ENCODE measurements at places on chromosomes 6 and 20.

DNA sequence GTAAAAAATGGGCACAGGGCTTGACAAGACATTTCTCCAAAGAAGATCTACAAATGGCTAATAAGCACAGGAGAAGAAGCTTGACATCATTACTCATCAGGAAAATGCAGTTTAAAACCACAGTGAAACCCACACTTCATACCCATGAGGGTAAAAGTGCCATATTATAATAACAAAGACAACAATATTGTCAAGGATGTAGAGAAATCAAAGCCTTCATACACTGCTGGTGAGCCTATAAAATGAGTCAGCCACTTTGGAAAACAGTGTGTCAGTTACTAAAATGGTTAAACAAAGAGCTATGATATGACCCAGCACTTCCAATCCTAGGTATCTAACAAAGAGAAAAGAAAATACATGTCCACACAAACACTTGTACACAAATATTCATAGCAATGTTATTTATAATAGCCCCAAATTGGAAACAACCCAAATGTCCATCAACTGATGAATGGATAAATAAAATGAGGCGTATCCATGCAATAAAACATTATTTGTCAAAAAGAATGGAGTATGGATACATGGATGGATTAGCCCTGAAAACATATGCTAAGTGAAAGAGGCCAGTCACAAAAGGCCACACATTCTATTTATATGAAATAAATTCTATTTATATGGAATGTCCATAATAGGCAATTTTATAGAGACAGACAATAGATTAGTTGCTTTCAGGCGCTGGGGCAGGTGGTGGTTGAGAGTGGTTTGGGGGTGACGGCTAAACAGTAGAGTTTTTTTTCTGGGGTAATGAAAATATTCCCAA lies 11.5 kb upstream of the IL20RA start:
- no peak for DNase-seq

DNA sequence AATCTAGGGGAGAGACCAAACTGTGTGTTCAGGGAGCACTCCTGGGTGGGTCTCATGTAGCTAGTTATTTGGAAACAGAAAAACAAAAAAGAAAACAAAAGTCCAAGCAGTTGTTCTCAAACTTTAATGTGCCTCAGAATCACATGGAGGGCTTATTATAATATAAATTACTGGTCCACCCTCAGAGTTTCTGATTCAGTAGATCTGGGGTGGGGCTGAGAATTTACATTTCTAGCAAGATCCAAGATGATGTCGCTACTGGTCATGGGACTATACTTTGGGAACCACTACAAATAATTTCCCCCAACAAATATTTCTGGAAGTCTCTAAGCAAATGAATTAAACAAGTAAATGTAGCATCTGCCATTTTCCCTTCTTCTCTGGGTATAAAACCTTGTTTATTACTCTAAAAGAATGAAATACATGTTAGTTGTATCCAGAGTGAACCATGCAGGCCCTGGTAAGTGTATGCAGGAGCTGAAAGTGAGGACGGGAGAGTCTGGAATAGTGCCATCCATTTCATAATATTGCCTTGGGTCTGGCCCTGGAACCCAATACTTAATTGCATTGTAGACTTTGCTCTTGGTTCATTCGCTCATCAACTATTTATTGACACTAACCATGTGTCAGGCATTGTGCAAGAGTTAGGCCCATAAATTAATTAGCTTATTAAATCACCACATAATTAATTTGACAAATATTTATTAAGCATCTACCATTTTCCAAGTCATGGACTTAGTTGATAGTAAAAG lies 490.8 kb downstream of the EPM2A start:
- DNase-seq, result no peak

DNA sequence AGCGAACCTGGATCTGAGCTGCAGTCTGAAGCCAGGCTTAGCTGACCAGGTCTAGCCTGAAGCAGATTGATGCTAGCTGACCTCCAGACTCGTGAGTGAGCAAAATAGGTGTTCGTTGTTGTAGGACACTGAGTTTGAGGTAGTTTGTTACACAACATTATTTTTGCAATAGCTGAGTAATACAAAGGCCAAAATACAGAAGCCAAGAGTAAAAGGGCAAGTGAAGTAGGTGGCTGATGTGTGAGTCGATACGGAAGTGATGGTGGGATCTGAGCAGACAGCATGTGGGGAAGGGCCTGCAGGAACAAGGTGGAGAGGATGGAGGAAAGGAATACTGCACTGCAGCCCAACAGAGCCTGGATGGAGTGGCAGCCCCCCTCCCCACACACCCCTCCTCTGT lies 8.5 kb upstream of the SPATS1 start:
- no peak for DNase-seq

DNA sequence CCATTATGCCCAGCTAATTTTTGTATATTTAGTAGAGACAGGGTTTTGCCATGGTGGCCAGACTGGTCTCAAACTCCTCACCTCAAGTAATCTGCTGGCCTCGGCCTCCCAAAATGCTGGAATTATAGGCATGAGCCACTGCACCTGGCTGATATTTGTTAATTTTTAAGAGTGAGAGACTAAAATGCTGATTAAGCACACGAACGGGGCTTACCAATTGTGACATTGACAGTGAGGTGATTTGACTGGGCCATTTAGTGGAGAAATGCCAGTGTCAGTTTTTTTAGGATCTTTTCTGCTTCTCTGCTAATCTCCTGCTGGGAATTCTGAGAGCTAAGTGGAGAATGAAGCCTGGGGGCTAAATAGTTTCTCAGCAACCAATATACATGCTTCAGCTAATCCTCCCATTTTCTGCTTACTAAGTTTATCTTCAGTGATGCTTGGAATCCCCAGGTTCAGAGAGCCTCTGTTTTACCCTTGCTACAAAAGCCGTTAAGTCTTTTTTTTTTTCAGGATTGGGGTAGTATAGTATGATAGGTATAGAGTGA lies 9.8 kb upstream of the DEFB123 start:
- no peak for DNase-seq

- DNase-seq, result no peak
Observed at GRCh38 chr6:146545581-146545980, 1.9 kb downstream of the RAB32 start.

DNA sequence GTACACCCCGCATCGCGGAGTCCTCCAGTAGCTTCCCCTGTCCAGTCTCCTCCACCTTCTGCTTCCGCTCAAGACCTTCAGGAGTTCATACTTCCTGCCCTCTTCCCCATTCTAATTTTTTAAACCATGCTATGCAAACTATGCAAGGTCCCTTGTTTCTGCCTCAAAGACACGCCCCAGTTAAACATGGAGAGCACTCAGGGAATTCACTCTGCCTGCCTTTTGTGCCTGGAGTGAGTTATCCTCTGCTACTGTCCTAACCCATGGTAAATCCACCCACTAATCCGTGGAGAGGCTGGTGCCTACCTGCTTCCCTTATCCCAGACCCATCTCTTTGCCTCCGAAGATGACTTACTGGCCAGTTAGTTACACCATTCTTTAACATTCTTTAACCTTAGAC lies 473.7 kb upstream of the JARID2 start:
- DNase-seq, result no peak

- no peak for DNase-seq
Observed at GRCh38 chr6:105493736-105494135, 90.9 kb upstream of the PREP start.

DNA sequence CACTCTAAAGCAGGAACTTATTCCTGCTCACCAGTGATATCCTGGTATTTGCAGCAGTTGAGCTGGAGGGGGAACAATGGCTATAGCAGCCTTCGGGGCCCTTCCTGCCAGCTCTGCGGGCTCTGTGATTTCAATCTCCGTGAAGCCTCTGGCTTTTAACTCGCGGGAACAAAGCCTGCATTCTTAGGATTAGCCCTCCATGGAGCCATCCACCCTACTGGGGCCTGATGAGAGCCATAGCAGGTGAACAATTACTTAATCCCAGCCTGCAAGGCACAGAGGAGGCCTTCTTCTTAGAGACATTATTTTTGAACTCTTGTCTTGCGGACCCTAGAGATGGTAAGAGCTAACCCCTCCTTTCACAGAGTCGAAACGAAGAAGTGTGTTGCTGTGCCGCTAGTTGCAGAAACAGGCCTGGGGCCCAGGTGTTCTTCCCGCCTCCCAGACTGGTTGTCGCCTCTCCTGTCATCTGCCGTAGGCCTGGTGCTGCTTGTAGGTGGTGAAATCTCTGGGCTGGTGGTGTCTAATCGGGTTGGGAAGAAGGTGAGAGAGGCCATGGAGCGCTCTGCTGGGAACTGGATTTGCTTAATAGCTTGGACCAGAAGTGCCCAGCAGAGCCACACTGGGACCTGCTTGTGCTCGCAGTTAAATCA lies 9.7 kb downstream of the GHRH start:
- DNase-seq, result no peak

GRCh38 chr6:142984386-142984785 lies 39.4 kb upstream of the HIVEP2 start:
- peak; percentile 18 for DNase-seq

DNA sequence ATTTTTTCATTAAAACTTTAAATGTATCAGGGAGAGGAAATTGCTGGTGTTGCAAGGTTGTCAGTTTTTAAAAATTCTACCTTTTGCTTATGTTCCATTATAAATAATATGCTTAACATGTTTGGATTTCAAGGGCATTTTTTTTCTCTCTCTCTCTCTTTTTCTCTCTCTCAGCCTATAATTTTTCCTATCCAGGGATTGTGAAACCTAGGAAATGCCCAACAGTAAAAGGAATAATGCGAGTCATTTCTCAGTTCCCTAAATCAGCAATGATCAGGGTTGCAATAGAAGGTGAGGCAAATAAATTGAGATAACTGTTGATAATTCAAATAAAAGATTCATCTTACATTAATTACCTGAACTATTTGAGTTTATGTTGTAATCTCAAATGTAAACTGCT lies 53.2 kb upstream of the IFNGR1 start:
- no peak for DNase-seq

DNA sequence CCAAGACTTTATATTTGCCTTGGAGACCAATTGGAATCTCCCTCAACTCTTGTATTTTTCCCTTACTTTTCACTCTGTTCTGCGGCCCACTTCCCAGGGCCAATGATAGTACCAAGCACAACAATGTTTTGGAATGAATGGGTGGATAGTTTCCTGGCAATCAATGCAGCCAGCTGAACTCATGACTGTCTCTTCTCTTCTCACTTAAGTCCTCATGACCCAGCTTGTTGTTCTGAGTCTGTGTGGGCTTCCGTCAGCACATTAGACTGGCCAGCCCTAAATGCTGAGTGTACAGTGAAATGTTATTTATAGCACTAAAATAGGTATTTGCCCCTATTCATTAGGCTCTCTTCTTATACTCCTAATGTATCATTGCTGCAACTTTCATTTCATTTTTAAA lies 5.6 kb upstream of the MBOAT1 start:
- DNase-seq, result no peak

DNA sequence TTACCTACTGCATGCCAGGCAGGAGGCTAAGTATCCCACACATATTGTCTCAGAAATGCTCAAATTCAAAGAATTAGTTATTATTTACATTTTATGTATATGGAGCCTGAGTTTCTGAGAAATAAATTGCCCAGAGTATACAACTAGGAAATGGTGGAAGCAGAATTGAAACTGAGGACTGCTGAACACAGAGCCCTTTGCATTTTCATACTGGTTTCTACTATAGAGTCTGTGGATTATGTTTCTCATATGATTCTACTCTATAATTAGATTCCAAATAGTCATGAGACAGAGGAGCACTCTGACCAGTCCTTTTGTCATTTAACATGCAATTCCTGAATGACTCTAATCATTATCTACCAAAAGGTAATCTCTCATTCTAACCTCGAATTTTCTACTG lies 254.3 kb downstream of the LMBRD1 start:
- DNase-seq, result no peak

GRCh38 chr6:137271245-137272183 lies 52.3 kb upstream of the IFNGR1 start:
- DNase-seq, result no peak

DNA sequence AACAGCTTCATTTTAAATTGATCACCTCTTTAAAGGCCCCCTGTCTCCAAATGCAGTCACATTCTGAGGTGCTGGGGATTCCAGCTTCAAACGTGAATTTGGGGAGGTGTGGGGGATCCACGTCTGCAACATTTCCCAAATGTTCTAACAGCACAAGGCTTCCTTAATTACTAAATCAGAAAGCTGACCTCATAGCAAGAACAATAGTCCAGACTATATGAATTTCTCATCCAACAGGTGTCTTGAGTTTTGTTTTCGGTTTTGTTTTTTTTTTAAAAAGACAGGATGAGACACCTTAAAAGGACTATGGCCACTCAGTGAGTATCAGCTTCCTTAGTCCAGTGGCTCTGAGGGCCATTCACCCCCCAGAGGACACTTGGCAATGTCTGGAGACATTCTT lies 11.5 kb downstream of the ATP9A start:
- no peak for DNase-seq

GRCh38 chr6:56143796-56144195 lies 103.6 kb downstream of the COL21A1 start:
- DNase-seq, result no peak

DNA sequence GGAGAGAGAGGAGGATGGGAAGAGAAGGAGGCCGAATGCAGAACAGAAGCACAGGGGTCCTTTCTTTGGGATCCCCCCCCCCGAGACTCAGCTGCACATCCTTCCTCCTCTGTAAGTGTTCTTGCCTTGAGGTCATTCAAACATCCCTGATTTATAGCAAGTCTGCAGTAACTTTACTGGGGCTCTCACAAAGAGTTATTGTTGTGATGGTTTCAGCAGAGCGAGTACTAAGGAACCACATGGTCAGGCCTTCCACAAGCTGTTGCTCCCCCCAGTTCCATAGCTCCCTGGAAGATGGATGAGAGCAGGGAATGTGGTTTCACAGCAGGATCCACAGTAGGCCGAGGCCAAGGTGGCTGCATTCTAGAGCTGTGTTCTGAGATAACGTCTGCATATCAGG lies 351.4 kb upstream of the CDH4 start:
- no peak for DNase-seq

DNA sequence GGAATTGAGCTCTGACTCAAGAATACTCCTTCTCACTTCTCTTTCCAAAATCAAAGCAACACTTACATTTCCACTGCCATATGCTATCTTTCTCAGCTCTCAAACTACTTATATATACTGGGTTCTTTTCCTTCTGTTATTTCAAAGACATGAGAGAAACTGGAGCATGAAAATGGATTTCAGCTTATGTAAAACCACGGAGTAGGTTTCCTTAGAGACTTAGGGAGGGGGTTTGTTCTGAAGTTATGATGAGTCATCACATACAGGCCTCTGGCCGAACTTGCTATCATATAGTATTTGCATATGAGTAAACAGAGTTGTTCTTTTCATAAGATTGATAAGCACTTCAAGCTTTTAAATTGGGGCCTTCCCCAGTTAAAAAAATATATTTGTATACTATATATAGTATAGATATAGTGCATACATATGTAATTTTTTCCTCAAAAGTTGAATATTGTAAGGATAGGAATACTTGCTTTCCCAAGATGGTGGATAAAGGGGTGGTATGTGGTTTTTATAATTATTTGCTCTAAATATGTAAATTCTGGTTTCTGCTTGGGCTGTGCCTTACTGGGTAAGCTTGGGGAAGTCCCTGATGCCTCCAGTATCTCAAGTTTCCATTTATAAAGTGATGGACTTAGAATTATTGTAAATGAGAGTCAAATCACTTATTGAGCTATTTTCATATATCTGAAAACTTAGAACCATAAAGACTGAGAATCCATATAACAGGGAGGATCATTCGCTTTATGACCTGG lies 273.9 kb downstream of the RFPL4B start:
- DNase-seq, result no peak

Measured in stromal cell of bone marrow (primary cell).